ENCODE measurements at places on chromosomes 11 and 22.
A peak's percentile ranks its signal among the peaks of the same experiment; 100 is the strongest.

- peak; percentile 73 for DNase-seq
Measured at GRCh38 chr11:72301486-72301885, 57.5 kb upstream of the PHOX2A start.

DNA sequence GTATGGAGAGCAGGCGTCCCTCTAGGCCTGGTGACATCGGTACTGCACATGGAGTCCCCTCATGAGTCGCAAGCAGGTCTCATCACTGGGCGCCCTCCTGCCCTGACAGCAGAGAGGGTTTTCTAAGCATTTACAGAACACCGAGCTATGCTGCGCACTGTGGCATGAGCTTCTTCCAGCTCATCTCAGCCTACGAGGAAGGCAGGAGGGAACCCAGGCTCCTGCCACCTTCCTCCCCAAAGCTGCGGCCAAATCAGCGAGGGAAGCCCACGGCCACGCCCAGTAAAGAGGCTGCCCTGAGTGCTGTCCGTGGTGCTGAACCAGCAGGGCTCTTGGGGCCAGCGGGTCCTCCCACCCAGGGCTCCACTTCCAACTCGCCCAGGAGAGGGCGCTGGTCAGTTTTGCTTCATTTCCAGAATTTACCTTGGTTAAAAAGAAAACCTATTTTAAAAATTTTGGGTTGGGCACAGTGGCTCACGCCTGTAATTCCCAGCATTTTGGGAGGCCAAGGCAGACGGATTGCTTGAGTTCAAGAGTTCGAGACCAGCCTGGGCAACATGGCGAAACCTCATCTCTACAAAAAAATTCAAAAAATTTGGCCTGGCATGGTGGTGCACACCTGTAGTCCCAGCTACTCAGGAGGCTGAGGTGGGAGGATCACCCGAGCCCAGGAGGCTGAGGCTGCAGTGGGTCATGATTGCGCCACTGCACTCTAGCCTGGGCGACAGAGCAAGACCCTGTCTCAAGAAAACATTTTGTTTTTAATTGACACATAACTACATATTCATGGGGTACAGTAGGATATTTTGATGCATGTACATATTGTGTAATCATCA, 34.2 kb downstream of the PHF21B start:
- DNase-seq = no peak

- no peak for DNase-seq
Measured at GRCh38 chr11:33399421-33399820, 142.2 kb downstream of the HIPK3 start.

DNA sequence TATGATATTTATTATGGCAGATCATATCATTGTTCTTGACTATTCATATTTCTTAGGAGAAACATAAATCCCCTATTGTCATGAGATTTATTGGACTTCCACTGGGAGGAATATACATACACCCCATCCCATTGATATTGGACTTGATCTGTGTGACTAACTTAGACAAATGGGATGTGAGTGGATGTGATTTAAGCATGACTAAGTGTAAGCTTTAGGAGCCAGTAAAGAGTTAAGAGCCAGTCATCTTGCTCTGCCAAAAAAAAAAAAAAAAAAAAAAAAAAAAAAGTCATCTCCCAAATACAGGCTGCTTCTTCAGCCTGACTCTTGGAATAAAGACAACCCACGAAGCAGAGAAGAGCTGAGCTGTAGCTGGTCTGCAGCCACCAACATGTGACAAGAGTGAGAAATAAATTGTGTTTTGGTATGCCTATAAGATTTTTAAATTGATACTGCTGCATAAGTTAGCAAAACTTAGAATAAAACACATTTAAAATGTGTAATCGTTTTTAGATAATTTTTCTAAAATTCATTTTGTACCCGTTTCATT, 595.0 kb upstream of the LRRC4C start:
- no peak for DNase-seq

DNA sequence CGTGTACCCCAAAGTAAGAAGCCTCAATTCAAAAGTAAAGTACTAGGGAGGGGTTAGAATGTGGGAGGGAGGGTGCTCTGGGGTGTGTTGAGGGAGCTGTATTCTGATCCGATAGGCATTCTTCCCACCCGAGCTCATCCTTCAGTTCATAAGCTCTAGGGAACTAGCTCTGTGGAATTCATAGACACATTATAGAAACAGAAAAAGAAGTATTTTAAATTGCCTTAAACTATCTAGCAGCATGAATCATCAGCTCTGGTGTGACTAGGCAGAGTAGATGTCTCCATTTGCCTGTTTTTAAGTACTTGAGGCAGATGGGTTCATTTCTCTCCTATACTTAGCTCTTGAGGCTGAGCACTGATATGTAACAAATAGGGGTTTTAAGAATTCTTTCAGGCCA, 7.3 kb upstream of the SGSM3 start:
- DNase-seq = no peak

- no peak for DNase-seq
Measured at GRCh38 chr11:65867284-65868071, 5.1 kb downstream of the EFEMP2 start.

- DNase-seq = no peak
Measured at GRCh38 chr22:20756846-20757245, 17.1 kb upstream of the SERPIND1 start.

DNA sequence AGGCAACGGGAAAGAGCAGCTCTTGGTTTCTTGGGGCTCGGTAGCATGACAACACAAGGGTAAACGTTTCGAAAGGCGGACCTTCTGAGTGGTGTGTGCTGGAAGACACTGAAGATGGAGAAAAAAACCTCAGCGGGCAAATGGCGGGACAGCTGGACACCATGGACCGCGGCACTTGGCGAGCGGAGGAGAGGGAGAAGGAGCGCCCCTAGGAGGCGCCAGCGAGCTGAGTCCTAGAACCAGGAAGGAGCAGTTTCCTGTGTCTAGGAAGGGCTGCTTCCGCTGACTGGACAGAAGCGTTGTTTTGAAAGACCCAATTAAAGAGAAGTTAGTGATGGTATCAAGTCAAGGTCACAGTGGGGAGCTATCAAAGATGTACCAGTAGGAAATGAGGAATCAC, 44.0 kb upstream of the OPCML start:
- DNase-seq = no peak

GRCh38 chr11:68181719-68182451, 31.2 kb downstream of the KMT5B start:
- DNase-seq = no peak

DNA sequence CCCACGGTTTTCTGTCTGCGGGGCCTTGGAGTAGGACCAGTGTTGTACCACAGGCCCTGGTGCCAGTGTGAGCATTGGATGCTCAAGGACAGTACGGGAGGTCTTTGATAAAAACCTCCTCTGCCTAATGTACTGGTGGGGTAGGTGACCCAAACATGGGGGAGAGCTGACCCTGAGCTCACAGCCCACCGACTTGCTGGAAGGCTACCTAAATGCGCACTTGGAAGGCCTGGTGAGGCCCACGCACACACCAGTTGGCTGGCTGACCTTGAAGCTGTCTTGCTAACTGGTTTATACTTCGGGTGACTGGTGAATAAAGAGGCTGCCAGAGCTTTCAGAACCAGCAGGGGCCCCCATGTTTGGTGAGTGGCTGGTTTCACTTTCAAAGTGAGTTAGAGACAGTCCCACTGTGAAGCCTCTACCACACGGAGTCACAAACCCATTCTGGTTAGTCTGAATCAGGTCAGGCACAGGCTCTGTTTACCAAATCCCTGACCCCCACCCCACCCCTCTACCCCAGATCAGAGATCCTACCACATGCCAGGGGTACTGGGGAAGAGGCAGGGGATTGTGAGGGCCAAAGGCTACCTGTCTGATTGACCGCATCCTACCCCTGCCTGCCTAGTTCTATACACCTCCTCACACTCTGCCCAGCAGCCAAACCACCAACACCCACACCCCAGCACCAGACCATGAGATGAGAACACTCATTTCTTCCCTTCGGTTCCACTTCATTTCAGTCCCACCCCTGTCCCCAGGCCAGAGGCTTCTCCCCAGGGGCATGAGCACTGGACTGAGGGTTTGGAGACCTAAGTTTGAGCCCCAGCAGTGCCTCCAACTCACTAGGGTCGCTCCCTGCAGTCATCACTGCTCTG, 12.7 kb upstream of the IL2RB start:
- no peak for DNase-seq

All from mesenteric fat pad (tissue), 1 donor.